Esophagus squamous epithelium (tissue), 5 donors: ENCODE measurements at places on chromosomes 12 and 14.

DNA sequence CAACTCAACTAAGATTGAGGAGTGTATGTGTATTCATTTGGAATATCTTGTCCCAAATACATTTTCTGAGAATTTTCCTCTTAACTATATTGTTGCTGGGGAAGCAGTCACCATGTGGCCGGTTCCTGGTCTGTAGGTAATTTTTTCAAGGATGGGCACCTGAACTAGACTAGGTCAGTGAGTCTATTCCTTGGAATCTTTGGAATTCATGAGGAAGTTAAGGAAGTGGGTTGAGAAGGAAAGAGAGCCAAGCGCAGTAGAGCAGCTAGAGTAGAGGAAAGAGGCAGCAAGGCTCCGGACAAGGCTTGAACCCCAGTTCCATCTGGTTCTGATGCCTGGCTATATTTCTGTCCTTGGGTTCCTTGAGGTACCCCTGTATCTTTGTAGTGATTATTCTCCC, 183.7 kb downstream of the DACT1 start:
- no peak for DNase-seq

DNA sequence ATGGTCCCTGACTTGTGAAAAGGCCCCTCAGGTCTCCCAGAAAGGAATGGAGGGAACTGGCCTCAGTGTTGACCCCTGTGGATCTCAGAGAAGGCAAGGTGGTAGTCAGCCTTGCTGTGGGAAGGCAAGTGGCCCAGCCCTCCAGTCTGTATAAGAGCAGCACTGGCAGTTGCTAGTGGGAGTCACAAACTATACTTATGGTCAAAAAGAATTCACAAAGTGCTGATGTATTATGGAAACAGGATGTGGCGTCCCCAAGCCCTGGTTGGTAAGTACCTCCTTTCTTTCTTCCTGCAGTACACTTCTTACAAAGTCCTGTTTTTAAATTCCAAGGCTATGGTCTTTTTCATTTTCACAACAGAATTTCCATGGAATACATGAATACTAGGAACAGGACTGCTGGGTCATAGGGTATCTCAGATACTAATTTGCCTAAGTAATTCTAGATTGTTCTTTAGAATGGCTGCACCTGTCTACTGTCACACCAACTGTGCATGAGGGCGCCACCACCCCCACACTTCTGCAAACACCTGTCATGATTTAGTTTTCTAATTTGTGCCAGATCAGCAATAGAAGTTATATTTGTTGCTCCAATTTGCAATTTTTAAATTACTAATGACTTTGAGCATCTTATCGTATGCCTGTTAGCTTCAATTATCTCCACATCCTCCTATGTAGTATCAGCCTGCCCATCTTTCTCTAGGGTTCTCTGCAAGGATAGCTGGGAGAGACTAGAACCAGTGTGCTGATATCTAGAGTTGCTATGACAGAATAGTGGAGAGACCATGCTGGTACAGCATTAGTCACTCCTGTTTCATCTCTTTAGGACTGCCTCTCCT, 40.7 kb upstream of the TMEM263 start:
- no peak for DNase-seq

GRCh38 chr12:32864731-32865130, 31.8 kb downstream of the PKP2 start:
- no peak for DNase-seq

DNA sequence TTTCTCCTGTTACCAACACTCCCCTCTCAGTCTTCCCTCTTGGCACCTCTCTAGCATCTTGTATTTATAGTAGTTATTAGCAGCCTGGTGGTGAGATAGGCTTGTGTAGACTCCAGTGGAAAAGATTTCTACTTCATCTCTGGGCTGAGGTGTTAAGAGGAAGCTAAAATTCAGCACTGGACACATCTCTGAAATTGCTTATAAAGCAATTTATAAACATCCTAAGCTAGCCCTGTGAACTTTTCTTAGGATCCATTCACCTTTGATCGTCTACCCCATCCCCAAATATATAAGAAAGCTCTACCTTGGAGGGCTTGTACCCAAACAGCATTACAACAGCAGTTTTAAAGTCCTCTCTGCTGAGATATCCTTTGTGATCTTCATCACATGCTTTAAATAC, 928 bp downstream of the EFCAB11 start:
- DNase-seq: no peak

GRCh38 chr14:75476274-75476995, 45.8 kb upstream of the BATF start:
- no peak for DNase-seq

DNA sequence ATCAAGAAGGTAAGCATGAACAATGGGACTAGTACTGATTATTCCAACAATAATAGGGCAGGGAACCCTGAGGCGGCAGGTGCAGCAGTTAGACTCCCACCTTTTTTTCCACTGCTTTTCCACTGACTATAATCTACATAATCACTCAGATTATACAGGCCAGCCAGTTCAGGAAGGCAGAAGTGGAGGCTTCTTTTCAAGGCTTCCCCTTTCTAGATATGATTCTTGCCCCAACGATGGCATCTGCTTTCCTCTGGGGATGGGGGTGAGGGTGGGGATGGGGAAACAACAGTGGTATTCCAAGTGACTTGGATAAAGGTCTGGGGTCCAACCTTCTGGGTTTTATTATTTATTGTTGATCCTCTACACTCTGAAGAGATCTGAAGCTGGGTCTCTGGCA, 331 bp downstream of the NCKAP1L start:
- no peak for DNase-seq

GRCh38 chr12:124896461-124896860, 18.0 kb downstream of the UBC start:
- no peak for DNase-seq
